ENCODE measurements at places on chromosomes 4 and X. TPM values are rescaled to one million over a fixed set of nuclear protein-coding genes. Genes with fewer than 3 reads are reported as not detected.

DIAPH2 gene
- total RNA-seq: 38.8 TPM

RTL5 gene
- 4.4 TPM for total RNA-seq

CXorf49B gene
- total RNA-seq: not detected

GRCh38 chrX:22746081-22746480, 253.7 kb upstream of the DDX53 start:
- H3K4me1 ChIP-seq: no peaks in the 10 kb centered on the region
- H3K27ac ChIP-seq: no peak overlapping the region
- H3K27me3 ChIP-seq: no peaks in the 10 kb centered on the region

DNA sequence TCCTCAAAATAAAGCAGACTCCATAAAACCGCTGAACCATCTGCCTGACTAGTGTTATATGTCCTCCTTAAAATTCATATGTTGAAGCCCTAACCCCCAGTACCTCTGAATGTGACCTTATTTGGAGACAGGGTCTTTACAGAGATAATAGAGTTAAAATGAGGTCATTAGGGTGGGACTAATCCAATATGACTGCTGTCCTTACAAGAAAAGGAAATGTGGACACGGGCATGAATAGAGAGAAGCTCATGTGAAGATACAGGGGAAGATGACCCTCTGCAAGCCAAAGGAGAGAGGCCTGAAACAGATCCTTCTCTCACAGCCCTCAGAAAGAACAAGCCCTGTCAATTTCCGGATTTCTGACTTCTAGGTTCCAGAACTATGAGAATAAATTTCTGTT, 82.0 kb upstream of the KLHL13 start:
- no peaks in the 10 kb centered on the region for H3K4me1 ChIP-seq
- H3K36me3 ChIP-seq: no peaks in the 10 kb centered on the region
- no peak overlapping the region for H3K27ac ChIP-seq
- no peaks in the 10 kb centered on the region for H3K27me3 ChIP-seq
- no peak for DNase-seq

DNA sequence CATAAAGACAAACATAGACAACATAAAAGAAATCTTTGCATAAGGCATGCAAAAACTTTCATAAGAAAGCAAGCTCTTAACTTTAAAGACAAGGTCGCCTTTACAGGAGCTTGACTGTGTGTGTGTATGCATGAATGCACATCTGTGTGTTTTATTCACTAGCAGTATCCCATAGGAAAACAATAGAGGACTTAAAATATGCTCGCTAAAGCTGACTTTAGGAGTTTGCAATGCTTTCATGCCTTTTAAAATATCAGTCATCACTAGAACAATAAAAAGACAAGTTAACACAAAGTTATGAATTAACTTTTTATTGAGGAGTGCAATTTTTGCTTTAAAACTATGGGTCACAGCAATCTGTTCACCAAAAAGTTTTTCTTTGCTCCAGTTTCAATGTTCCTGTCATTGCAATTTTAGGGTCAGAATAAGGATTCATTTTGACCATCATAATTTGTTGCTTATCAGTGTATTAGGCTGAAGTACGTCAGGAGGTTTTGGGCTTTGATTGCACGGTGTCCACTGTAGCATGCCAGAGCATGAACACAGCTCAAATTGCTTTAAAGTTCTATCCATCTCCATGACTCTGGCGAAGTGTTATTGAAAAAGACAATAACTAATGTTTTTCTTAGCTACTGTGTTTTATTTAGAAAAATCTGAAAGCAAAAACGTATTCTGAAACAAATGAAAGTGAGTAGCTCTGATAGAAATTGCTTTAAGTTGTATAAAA, 36.9 kb downstream of the ANXA10 start:
- no peaks in the 10 kb centered on the region for H3K27me3 ChIP-seq
- H3K4me1 ChIP-seq: no peaks in the 10 kb centered on the region
- H3K4me3 ChIP-seq: no peak overlapping the region
- DNase-seq: no peak
- H3K27ac ChIP-seq: no peak overlapping the region
